ENCODE measurements at places on chromosomes 16 and 17.
A peak's percentile ranks its signal among the peaks of the same experiment; 100 is the strongest.

DNA sequence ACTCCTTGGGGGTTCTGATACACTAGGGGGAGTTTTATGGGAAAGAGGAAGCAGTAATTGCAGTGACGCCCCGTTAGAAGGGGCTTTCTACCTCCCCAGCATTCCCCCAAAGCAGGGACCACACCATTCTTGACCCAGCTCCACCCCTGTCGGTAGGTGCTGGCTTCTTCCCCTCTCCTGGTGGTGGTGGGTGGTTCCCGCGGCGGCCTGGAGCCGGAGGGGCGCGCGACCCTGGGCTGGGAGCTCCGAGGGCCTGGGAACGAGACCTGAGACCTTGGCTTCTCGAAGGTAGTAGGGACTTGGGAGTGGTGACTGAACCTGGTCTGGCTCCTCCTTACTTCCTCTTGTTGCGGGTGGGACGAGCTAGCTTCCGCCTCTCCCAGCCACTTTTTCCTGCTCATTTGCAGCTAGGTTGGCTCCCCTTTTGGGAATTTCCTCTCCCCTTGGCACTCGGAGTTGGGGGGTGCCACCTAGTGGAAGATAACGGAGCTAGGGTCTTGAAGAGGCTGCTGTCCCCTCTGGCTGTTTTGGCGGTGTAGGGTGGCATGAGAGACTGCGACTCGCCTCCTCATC, 438 bp downstream of the GRN start:
- peak; percentile 69 for DNase-seq

DNA sequence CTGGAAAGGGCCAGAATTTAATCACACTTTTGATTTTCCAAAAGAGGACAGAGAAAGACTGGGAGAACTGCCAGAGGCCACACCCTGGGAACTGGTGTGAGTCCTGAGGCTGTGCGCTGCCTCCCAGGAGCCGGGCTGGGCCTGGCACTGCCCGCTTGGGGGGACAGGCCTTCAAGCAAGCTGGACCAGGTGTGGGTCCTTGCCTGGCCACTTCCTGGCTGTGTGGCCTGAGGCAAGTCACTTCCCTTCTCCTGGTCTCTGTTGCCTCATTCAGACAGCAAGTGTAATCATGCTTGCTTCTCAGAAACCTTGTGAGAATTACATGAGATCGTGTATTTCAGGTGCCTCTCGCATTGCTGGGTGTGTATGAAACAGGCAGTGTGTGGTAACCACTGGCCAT, 143.0 kb downstream of the SNX29 start:
- DNase-seq, result no peak

GRCh38 chr16:23195366-23195978, 12.9 kb downstream of the SCNN1G start:
- DNase-seq, result no peak

DNA sequence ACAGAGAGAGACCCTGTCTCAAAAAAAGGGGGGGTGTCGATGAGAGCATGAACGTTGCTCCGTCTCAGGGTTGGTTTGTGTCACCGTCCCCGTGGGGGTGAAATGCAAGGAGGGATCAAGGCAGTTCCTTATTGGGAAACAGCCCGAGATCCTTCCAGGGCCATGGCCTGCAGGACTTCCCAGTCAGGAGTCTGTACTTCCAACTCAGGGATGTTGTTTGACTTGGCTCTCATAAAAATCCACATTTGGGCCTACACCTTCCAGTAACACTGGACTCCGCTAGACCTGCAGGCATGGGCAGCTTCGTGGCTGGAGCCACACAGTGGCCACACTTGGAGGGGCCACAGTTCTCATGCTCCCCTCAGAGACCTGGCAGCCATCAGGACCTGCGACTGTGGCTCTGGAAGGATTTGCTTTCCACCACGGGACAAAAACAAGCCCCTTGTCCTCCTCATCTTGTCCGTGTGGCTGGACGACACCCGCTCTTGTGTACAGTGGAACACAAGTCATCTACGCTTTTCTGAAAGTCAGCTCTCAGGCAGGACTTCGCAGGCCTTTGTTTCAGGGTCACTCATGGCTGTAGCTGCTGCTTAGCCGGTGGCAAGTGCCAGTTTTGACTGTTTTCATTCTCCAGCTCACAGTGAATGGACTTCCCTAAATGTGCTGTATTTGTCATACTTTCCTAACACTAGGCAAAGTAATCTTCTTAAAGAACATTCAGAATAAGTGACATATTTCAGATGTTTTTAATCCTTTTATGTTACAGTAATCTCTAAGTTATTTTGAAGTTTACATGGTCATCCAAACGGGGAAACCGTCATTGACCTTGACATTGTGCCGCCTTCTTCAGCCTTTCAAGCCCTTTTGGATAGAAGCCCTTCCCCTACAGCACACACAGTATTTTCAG, 24.2 kb upstream of the IL17C start:
- no peak for DNase-seq

DNA sequence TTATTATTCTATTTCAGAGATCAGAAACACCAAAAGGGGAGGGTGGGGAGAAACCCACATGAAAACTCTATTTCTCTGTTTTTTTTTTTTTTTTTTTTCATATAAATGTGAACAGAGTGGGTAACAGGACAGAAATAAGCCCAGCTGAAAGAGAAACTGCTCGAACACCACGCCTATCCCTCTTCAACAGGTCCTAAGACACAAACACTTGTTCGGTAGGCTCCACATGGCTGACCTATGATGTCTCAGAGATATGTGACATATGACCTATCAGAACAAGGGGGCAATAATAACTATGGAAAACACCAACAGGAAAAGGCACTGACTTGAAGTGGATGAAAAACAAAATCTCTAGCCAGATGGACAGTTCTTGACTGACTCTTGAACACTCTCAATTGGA, 44.8 kb downstream of the PARN start:
- no peak for DNase-seq

- peak; percentile 59 for DNase-seq
Observed at GRCh38 chr17:38609280-38610031, 3.7 kb upstream of the SRCIN1 start.

DNA sequence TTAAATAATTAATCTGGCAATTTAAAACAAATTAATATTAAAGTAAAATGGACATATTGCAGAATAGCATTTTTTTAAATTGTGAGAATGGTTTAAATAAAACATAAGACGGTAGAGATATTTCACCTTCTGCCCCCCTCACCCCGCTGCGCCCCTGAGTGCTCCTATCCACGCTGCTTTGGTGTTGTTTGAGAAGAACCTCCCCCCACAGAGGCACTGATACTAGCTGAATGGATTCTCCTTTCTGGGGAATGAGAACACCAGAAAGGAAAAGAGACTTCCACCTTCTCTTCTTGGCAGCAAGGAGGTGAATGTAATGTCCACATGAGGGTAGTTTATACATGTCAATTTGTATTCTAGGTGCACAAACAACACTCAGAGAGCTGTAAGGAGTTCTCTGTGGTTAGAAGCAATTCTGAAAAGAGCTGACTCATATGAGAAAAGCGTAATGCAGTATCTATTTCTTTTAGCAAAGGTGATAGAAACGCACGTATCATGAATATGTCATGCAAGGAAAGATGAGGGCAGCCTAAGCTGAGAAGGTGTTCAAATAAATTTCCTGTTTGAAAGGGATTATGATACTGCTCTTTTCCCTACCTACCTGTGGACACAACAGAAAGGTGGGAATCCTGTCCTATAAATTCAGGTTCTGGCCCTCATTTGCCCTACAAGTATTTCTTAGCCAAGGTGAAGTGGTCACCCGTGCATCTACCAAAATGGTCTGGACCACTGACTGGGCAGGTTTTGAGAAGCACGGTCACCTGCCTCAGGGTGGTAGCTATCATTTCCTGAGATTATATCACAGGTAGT, 126.9 kb downstream of the PARN start:
- DNase-seq, result no peak

DNA sequence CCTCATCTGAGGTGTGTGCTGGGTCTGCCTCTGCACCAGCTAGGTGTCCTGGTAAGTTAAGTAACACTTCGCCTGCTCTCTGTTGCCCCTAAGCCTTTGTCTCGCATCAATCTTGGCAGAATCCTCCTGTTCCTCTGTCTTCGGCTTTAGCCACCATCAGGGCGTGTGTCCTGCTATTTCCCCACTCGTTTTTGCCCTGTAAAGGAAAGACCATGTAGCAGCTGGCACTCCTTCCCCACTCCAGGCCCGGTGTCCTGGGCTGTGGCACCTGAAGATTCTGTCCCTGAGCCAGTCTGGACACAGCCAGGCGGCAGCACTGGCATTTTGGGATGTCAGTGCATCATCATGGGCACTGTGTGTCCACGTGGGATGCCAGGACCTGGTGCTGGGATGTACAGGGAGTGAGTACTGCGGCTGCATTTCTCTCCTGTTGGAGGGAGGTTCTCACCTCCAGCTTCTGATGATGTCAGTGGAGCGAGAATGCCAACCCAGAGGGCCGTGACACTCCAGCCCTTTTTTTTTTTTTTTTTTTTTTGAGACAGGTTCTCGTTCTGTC, 26.2 kb upstream of the FOXK2 start:
- no peak for DNase-seq

- DNase-seq, result no peak
Observed at GRCh38 chr16:54128629-54129234, 157.9 kb downstream of the IRX3 start.

GRCh38 chr17:74738051-74738996, 1.3 kb downstream of the RAB37 start:
- no peak for DNase-seq

GRCh38 chr17:80030730-80031410, 4.8 kb downstream of the TBC1D16 start:
- no peak for DNase-seq

GRCh38 chr17:18996458-18996857, 8.1 kb downstream of the FAM83G start:
- DNase-seq, result no peak

DNA sequence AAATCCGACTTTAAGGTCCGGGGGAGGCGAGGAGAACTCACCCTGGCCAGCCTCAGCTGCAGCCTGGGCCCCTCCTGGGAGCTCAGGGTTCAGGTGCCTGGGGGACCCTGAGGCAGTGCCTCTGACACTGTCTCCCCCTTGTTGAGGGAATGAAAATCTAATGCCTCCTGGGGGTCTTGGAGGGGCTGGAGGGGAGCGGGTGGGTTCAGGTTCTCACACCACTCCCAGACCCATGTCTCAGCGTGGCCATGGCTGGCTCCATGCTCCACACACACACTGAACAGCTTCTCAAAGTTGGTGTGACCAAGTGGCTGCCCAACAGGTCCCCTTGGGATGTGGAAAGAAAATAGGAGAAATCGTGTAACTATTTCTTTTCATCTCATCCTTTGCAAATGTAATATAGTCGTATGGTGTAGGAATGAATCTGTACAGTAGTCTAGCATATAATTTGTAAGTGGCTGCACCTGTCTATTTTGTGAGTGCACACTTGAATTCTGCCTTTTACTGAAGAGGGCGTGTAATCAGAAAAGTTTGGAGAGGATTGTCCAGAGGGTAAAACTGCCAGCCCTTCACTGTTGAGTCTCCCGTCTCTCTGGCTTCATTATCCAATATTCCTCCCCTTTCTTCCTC, 788 bp upstream of the PRCD start:
- no peak for DNase-seq

GRCh38 chr17:80219013-80219762, 945 bp downstream of the SGSH start:
- peak; percentile 27 for DNase-seq

GRCh38 chr17:15298176-15298575, 33.0 kb upstream of the PMP22 start:
- no peak for DNase-seq

GRCh38 chr16:23754594-23755483, at the start of gene CHP2:
Gene CHP2, plus strand, starts transcription at chr16:23755026. Its CDS starts 24 bp downstream, at chr16:23755050.
- no peak for DNase-seq

GRCh38 chr16:58020628-58021521, 4.7 kb upstream of the MMP15 start:
- DNase-seq, result peak; percentile 17

DNA sequence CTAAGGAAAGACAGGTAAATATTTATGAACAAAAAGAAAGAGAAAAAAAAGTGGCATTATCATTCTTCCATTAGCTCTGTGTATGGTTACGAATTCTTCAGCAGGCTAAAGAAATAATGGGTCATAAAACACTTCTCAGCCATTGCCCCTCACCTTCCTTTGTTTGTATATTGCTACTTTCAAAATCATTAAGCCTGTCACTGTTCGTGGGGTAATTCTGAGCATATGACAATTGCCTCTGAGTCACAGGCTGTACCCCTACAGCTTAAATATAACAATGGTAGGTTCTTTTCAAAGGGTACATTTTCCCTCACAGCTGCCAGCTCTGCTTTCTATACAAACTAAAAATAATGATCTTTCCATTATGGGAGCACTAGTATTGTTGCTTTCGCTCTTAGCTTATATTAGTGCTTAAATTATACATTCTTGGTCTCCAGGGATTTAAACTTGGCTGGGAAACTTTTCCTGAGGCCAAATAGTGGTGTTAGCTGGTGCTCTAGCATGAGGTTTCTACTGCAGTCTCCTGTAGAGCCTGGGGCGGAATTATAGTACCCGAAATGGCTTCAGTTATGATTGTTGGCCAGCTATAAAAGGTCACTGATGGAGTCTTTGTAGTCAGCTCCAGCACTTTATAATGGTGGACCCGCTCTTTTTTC, 74.7 kb upstream of the CDH11 start:
- no peak for DNase-seq

DNA sequence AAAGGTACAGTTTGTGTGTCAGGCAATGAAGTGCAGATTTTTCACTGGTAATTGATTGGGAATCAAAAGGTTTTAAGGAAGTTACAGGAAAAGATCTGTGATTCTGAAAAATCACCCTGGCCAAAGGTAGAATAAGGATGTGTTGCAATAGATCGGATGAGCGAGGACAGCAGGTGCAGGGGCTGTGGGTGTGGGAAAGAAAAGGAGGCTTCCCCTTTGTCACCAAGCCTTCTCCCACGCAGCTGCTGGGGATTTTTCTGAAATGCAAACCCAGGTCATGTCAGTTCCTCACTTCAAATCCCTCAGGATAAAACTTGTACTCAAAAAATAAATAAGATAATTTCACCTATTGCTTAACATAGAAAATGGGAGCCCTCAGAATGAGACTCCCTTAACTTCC, 47.9 kb upstream of the ARHGAP17 start:
- DNase-seq, result no peak

DNA sequence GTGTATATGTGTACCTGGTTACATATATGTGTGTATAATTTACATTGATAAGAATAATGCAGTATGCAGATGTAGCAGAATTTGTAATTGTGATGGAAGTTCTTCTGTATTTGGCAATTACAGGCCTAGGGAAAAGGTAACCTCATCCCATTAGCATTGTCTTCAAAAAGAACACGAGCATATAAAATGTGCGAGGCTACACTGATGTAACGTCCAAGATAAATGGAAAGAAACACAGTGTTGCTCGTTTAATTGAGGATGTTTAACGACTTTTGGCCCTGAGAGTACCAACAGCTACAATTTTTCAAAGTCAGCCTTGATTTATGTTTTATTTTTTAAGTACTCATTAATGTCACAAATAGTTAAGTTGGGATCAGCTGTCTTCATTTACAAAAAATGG, 703.5 kb upstream of the RBFOX1 start:
- DNase-seq, result no peak

DNA sequence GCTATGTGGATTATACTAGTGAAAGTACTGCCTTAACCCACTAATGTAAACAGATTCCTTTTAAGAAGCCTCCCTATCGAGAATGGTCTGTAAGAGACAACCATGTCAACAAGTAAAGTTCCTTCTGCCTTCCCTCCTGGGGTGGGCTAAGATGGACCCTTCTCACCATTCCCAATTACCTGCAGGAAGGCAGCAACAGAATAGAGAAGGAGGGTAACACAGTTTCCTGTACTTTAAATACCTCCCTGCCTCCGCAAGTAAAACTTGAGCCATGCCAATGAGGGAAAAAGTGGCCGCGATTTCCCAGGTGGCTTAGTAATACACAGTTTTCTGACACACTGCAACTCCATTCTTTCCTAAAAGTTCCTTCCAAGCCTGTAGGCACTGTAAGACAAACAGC, 45.2 kb downstream of the TOX3 start:
- DNase-seq, result no peak
